ENCODE measurements at places on chromosomes 5 and 9.

GRCh38 chr5:175555168-175555785 lies 76.9 kb downstream of the SFXN1 start:
- no peak for DNase-seq

GRCh38 chr5:126692971-126693370 lies 84.0 kb upstream of the LMNB1 start:
- no peak for DNase-seq

- DNase-seq: no peak
Observed at GRCh38 chr5:127373858-127374491, 83.4 kb downstream of the MEGF10 start.

DNA sequence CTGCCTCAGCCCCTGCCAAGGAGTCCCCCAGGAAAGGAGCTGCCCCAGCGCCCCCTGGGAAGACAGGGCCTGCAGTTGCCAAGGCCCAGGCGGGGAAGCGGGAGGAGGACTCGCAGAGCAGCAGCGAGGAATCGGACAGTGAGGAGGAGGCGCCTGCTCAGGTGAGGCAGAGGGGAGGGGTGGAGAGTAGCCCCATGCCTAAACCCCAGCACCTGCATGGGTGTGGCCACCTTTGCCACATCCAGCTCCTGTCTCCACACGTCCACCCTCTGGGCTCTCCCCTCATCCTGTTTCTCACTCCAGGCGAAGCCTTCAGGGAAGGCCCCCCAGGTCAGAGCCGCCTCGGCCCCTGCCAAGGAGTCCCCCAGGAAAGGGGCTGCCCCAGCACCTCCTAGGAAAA lies 17.2 kb downstream of the TCOF1 start:
- DNase-seq: no peak

DNA sequence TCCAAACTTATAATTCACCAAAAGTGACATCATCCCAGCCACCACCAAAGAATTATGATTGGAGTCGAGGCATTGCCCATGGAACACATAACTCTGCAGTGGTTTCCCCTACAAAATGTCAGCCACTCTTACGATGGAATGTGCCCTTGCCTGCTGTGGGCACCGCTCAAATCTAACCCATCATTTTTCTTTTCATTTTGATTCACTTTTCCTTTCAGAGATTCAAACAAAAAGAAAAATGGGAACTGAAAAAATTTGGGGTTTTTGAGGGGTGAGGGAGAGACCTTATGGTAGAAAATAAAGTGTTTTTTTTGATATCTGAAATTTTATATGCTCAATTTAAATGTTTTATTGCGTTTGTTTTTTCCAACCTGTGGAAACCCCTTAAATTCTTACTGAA lies 28.1 kb downstream of the SMARCA2 start:
- no peak for DNase-seq

- DNase-seq: no peak
Observed at GRCh38 chr9:70036641-70037040, 7.0 kb upstream of the MAMDC2 start.

- DNase-seq: no peak
Observed at GRCh38 chr5:116451905-116452450, 122.6 kb downstream of the SEMA6A start.

DNA sequence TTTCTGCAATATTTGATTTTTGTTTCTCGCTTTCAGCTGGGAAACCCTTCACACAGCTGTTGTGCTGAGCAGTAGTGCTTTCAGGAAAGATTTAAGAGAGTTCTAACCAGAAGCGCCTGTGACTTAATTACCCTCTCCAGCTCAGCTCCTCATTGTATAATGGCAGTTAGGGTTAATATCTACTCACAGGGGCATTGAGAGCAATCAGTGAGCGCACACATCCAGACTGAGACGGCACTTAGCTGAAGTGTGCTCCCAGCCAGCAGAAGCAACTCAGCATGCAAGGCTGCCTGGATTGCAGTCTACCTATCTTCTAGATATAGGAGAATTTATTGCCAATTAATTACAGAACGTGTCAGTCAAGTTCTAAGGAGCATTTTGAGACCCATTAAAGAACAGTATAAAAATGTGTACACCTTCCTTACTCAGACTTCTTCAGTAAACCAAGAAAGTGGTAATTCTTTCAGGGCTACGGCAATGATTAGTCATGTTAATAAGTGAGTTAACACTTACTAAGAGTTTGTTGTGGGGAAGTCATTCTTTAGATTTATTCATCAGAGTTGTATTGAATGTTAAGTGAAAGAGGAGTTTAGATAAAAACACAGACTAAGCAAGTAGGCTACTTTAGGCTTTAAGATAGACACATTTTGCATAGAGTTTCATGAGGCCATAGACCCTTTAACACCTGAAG lies 111.7 kb upstream of the PCAT7 start:
- DNase-seq: no peak

GRCh38 chr5:21831145-21831787 lies 1021.9 kb downstream of the CDH12 start:
- DNase-seq: no peak

- DNase-seq: no peak
Observed at GRCh38 chr9:38001430-38001829, 67.6 kb downstream of the SHB start.

- no peak for DNase-seq
Observed at GRCh38 chr9:114237781-114238180, 82.4 kb downstream of the COL27A1 start.

GRCh38 chr9:136542241-136543040 lies 3.4 kb downstream of the NOTCH1 start:
- peak; percentile 17 for DNase-seq

DNA sequence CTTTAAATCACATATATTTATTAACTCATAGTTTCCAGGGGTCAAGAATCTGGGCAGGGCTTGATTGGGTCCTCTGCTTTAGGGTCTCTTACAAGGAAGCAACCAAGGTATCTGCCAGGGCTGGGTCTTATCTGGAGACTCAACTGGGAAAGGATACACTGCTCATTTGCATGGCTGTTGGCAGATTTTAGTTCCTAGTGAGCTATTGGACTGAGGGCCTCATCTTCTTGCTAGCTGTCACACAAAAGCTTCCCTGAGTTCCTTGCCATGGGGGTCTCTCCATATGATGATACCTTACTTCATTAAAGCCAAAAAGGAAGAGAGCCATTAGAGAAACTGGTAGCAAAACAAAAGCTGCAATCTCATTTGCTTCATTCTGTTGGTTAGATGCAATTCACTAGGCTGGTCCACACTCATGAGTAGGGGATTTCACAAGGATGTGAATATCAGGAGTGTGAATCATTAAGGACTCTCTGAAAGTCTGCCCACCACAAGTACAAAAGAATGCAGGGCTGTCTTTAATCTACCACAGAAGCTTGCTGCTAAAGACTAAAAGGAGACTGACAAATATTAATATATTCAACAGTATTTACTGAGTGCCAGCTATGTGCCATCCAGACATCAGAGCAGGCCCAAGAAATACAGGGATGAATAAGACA lies 42.0 kb upstream of the TIMD4 start:
- DNase-seq: no peak

DNA sequence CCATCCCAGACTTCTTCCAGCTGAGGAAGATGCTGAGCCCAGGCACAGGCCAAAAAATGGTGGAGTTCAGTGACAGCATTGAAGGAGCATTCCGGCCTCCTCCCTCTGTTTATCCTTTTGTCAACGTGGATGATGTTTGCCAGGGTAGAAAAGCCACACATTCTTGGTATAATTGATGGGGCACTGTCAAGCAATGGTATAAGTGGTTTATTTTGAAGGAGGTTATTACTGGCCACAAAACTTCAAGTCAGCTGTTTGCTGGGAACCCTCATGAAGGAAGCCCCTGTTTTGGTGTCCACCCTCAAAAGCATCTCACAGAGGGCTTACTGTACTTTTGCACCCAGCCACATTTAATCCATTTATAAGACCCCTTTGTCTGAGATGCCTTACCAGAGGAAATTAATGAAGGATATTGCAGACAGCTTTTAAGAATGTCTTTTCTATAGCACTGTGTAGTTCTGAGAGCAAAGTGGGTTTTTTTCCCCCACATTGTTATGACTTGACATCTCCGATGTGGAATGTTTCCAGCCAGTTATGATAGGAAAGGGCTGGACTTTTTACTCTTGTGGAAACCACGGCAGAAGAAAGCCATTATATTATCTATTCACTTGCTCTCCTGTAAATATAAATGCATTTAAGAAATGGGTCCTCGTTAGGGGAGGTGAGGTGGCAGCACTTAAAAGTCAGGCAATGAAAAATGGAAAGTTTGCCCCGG lies 95.5 kb upstream of the SPATA31D4 start:
- DNase-seq: no peak

GRCh38 chr5:127766676-127767335 lies 63.6 kb downstream of the CCDC192 start:
- DNase-seq: no peak

DNA sequence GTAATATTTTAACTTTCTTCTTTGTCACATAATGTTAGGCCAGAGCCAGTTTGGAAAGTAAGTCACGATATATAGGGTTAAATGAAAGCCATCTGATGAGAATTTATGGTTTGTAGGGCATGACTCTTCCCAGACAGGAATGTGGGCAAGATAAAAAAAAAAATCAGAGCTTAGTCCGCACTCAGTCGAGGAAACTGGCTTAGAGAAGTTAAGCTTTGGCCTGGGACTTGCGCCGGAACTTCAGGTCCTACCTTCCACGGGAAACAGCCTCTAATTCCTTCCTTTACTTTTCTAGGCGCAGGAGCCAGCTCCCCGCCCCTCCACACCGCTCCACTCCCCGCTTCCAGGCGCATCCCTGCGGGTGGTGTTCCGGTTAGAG lies 475 bp downstream of the DDX31 start:
- peak; percentile 65 for DNase-seq

DNA sequence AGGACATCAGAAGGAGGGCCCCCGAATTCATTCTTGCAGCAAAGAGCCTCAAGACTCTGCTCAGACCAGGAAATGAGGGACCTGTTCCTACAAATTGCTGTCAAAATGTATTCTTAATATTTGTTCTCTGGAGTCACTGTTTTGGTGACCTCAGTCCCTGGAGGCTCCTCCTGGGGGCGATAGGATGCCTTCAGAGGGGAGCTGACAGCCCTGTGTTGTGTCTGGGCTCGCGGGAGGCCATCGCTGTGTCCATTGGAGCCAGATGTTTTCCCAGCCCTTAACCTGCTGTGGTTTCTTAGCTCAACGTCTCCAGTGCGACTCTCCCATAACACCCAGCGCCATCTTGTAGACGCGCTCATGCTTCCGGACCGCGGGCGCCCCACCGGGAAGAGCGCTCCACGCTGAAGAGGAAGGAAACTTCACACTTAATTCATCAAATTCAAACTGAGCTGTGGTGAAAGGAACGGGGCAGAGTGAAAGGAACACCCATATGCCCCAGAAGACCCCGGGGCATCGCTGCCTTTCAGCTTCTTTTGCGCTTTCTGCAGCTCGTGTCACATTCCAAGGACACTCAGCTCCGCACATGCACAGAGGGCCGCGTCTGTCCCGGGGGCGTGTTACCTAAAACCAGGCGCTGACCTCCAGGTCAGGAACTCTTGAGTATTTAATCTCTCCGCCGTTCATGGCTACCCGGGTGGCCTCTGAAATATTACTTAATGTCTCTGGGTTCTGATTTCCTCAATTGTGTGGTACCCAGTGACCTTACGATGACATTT lies 112.3 kb upstream of the GDNF start:
- DNase-seq: no peak

DNA sequence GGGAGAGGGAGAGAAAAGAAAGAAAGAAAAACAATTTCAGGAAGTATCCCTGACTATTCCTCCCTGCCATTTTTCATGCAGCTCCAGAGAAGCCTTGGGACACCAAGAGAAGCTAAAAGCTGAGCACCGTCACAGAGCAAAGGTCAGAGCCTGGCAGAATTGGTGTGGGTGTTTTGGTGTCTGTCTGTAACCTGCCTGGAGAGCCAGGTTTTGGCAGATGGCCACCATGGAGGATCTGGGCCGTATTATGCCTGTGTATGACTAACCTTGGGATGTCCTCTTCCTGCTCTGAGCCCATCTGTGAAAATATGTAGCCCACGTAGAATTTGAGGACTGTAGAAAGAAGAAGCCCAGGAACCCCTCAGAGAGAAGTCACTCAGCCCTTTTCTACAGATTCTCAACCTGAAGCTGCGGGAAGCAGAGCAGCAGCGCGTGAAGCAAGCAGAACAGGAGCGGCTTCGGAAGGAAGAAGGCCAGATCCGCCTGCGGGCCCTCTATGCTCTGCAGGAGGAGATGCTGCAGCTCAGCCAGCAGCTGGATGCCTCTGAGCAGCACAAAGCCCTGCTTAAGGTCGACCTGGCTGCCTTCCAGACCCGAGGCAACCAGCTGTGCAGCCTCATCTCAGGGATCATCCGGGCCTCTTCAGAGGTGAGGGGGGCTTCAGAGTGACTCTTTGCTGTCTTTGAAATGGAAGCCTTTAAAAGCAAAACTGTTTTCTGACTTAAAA lies 18.8 kb downstream of the GLE1 start:
- peak; percentile 13 for DNase-seq

DNA sequence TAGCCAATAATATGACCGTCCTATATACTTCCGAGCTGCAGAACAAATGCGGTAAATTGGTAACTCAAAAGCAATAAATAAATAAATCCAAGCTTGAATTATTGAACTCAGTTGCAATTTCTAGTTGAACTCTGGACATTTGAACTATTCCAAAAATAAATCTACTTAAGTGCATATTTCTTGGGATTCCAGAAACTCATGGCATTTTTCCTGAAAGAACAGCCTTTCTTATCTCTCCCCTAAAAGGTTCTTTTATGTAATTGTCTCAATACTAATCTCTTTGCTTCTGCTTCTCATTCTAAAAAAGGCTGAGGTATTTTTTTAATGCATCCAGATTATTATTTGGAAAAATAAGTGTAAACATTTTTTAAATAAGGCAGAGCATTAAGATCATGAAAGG lies 131.7 kb downstream of the TRPM6 start:
- no peak for DNase-seq

- no peak for DNase-seq
Observed at GRCh38 chr5:98349251-98349989, 424.0 kb upstream of the RGMB start.

GRCh38 chr5:133232435-133232834 lies 180.6 kb downstream of the HSPA4 start:
- no peak for DNase-seq

- DNase-seq: no peak
Observed at GRCh38 chr5:111851631-111852548, 94.9 kb upstream of the NREP start.

DNA sequence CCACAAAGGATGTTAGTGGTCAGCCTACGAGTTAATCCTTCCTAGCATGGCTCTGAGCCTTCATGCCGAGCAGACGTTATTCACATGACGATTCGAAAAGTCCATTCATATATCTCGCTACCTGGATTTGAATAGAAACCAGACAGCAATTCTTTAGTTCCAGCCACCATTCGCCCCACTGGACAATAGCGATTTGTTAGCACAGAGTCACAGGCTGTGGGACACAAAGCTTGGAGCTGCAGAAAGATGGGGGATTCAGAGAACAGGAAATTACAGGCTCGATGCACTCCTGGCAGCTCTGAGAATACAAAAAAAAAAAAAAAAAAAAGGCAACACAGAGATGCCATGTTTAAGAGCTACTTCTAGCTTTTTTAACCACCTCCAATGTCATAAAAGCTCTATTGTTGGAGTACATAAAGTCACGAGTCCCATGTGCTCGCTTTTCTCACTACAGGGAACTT lies 110.7 kb downstream of the NR6A1 start:
- DNase-seq: no peak

DNA sequence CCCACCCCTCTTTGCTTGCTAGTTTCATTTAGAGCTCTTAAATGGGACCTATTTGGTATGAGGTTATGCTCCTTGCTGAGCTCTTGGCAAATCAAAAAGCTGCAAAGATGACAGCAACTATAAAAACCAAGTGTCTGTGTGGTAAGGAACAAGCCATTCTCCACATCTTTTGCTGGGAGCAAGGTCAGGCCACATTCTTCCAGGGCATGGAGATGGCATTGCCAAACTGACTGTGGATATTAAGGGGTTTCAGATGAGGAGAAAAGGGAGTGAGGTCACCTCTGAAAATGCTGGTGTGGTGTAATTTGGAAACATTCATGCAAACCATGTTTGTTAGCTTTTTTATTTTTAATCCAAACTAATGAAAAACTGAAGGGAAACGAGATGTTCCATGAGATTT lies 218.8 kb upstream of the IL12B start:
- DNase-seq: no peak
